Stimulated activated CD4-positive, alpha-beta T cell treated with anti-CD3 and anti-CD28 coated beads, Interleukin-12 subunit alpha, Interleukin-12 subunit beta, amount 100 ng/mL, for 4 hours (primary cell): ENCODE measurements at places on chromosomes 5 and 9.

- DNase-seq, result no peak
Observed at GRCh38 chr5:16437977-16438376, 27.6 kb downstream of the ZNF622 start.

DNA sequence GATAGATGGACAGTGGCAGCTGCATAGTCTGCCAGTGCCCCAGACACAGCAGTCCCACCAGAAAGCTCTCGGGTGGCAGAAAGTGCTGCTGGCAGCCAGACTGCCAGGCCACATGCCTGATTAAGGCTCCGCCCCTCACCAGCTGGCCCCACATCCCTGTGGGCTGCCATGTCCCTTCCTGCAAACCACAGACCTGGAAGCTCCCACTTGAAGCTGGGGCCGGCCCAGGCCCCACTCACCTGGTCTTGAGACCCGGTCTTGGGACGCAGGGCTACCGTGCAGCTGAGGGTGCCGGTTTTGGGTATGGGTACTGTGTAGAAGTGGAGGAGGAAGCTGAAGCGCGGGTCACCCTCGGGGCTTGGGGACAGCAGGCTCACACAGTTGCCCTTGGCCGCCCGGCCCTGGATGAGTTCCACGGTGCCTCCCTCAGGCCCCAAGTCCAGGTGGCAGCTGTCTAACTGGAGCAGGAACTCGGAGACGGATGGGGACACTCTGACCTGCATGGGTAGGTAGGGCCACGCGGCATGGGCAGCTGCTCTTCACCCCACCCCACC lies 15.3 kb downstream of the FPGS start:
- DNase-seq, result no peak

GRCh38 chr5:111172504-111172903 lies 51.7 kb upstream of the CAMK4 start:
- no peak for DNase-seq

- no peak for DNase-seq
Observed at GRCh38 chr9:113501129-113501686, 37.7 kb downstream of the RGS3 start.

- no peak for DNase-seq
Observed at GRCh38 chr5:168780888-168781287, 201.7 kb upstream of the PANK3 start.

- no peak for DNase-seq
Observed at GRCh38 chr9:111566234-111566633, 33.2 kb downstream of the PTGR1 start.

DNA sequence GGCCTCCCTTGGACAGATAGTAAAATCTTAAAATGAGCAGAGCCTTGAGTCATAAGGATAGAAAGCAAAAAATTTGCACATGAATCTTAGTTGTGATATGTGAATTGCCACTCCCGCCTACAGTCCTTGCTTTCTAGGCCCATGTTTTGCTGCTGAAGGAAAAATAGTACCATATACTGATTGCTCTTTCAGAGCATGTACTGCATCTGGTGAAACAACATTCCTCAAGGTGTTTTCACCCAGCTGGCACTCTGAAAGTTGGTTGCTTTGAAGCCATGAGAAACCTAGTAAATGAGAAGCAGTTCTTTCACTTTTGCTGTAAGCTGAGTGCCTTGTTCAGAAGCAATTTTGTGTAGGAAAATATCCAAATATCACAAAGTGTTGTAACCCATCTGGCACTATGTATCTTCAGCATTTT lies 10.3 kb downstream of the CDC37L1 start:
- DNase-seq, result no peak

DNA sequence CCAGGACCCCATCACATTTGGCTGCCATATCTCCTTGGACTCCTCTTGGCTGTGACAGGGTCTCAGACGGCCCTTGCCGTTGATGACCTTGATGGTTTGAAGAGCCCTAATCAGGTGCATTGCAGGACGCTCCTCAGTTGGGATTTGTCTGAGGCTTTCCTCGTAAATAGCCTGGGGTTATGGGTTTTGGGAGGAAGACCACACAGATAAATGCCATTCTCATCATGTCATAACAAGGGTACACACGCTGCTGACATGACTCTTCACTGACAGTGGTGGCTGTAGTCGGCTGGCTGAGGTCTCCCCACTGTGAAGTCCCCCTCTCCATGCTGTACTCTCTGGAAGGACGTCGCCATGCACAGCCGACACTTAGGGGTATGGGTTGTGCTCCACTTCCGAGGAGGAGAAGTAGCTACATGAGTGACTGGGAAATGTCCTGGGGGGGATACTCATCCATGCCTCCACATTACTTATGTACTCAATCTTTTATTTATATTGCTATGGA lies 42.9 kb upstream of the SPTLC1 start:
- DNase-seq, result no peak

GRCh38 chr9:18516965-18517364 lies 43.0 kb downstream of the ADAMTSL1 start:
- DNase-seq, result no peak

DNA sequence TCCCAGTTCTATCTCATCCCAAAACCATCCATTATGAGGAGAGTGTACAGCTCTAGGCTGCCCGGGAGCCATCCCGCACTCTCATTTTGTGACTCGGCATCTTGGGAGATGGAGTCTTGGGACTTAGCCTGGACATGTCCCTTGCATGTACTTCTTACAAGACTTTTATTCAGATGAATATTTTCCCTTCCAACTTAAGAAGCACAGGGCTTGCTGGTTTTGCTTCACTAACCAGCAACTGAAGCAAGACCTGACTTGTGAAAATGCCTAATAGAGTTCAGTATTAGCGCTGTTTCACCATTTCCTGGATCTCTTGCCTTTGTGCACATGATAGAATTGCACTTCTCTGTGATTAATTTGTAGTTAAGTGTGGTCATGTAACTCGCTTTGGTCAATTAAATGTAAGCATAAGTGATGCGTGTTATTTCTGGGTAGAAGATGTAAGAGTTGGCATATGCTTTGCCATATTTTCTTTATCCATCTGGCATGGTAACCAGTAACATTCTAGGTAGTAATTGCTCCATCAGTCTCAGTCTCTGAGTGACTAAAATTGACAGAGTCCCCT lies 55.8 kb downstream of the PDCD1LG2 start:
- no peak for DNase-seq

- DNase-seq, result no peak
Observed at GRCh38 chr9:87540444-87541105, 42.9 kb downstream of the DAPK1 start.

DNA sequence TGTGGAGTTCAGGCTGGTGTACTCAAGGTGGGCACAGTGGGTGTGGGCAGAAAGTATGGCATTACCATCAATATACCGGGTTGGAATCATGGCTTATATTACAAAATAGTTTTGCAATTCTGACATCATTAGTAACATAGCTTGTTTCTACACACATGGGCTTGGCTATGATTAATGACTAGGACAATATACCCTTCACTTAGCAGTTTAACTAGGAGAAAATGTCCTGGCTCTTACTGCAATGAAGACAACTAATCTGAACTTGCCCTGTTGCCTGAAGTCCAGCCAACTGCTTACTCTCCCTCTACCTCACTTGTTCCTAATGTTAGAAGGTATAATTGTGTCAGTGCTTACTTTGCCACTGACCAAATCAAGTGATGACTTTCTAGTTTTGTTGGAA lies 612.5 kb downstream of the EFNA5 start:
- DNase-seq, result no peak

- DNase-seq, result no peak
Observed at GRCh38 chr9:93761822-93762221, 185.4 kb downstream of the PHF2 start.

DNA sequence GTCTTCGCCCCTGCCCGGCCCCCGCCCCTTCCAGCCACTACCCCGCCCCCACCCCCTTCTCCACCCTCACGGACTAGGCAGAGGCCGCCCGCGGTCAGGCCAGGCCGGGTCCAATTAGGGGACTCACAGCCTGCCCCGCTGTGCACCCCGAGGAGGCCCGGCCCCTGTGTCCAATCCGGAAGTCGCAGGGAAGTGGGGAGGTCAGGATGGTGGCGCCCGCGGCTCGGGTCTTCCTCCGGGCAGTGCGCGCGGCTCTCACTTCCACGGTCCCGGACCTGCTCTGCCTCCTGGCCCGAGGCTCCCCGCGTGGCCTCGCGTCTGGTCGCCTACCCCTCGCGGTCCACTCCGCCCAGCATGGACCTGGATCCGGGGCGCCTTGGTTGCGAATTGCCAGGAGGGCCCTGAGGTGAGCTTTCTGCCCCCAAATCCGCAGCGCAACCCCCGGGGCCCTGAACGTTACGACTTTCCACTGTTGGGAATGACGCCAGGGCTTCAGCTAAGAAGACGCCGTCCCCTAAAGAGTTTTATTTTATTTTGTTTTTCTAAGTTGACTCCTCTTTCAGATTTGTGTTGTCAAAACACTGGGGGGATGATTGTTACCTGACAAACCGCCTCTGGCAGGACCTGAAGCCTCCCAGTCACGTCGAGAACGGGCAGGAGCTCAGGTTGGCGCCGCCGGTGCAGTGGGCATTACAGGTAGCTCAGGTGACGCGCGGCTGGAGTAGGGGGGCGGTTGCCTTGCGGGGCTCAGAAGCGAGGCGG lies 763 bp upstream of the IRX2 start:
- no peak for DNase-seq

DNA sequence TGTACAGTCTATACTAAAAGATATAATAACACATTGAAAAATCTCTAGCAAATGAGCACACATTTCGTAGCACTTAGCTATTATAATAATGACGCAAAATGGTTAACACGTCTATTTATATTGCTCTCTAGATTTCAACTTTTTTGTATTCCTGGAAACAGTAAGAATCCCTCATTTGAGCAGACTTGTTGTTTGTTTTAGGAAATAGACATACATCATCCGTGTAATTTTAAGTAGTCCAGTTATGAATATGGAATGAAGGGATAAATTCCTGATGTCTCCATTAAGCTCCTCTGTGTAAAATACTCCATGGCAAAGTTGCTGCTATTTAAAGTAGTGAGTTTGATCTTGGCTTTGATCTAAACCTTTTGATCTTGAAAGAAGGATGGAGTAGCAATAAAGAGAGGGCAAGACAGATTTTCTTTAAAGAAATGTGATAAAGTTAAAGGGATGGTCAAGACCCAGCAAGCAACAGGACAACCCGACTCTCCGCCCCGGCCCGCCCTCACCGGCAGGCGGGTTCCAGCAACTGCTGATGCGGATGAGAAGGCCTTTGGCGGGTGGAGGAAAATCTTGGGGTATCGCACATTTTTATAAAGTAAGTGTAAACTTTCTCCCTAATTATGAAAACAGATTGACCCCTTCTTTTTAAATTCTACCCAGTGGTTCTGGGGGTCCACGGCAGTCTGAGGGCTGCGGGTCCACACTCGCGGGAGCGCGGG lies 277.4 kb downstream of the AOPEP start:
- peak; percentile 10 for DNase-seq

GRCh38 chr5:154238776-154239481 lies 48.4 kb downstream of the GALNT10 start:
- DNase-seq, result no peak

- DNase-seq, result no peak
Observed at GRCh38 chr9:5787220-5787619, 45.7 kb downstream of the ERMP1 start.

DNA sequence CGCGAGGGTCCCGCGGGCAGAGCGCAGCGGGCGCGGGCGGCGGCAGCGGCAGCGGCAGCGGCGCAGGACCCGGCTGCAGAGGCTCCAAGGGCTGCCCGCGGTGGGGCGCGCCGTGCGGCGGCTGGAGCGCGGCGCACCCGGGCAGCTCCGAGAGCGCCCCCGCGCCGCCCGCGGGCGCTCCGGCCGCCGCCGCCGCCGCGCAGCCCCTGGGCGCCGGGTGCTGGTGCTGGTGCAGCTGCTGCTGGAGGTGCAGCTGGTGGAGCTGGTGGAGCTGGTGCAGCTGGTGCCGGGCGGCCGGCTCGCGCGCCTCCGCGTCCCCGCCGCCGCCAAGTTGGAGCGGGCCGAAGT lies 644 bp downstream of the IER5L start:
- no peak for DNase-seq

GRCh38 chr9:33320230-33320567 lies 29.9 kb downstream of the NFX1 start:
- DNase-seq, result no peak

DNA sequence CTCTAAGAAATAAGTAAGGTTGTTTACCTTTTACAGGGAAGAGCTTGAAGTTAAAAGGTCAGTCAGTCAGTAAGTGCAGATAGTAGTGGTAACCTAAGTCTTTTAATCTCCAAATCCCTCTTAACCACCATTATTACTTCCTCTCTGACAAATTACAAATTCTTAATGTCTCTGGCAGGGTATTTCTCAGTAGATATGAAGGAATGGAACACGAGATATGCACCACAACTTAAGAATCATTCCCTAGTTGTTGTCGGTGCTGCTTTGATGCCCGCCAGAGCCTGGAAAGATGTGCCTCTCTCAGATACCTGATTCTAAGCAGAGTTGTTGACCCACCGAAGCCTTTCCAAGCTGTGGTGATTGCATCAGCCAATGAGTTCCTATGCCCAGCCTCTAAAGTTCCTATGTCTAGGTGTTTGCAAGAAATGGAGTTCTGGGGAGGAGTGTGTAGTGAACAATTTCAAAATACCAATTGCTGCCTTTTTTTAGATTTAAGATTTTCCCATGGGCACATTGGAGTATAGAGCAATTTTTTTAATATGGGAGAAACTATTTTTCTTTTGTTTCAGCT lies 78.5 kb downstream of the CD180 start:
- DNase-seq, result no peak

GRCh38 chr5:112635771-112636731 lies 101.6 kb upstream of the APC start:
- DNase-seq, result no peak

- DNase-seq, result no peak
Observed at GRCh38 chr5:125794922-125795321, 628.3 kb upstream of the GRAMD2B start.

- peak; percentile 75 for DNase-seq
Observed at GRCh38 chr9:37913480-37914153, 9.7 kb upstream of the SLC25A51 start.

DNA sequence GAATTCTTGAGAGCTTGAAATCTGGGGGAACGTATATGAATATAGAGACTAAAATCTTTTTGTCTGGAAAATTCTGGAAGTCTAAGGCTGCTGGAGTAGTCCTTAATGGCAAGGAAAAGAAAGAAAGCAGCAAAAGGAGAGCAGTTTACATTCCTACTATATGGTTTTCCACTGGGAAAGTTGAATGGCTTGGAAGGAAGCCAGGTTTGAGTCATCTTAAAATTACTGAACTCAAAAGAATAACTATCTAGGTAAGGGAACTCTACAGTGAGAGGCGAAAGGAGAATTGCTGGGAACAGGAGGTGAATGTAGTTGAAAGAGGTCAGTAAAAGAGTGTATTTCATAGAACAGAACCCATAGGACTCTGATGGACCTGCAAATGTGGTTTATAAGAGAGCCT lies 258.1 kb upstream of the EDIL3 start:
- DNase-seq, result no peak

DNA sequence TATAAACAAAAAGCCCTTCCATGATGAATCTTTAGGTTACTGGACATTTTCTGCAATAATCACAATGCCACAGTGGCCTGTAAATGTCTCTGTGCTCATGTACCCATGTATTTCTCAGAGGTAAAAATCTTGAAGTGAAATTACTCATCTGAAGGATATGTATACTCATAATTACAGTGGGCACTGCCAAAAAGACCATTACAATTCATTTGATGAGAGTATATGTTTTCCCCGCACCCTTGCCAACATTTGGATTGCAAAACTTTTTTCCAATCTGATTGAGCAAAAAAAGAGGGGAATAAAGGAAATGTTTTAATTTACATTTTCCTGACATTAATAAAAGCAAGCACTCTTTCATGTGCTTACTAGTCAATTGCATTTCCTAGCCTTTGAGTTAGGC lies 110.5 kb downstream of the EPB41L4A start:
- DNase-seq, result no peak

- DNase-seq, result no peak
Observed at GRCh38 chr9:134242706-134243105, 78.3 kb upstream of the RNU6ATAC start.

GRCh38 chr5:124402144-124402581 lies 344.3 kb downstream of the ZNF608 start:
- DNase-seq, result no peak
